ENCODE measurements at places on chromosomes 2 and 18. TPM values are rescaled to one million over a fixed set of nuclear protein-coding genes. Genes with fewer than 3 reads are reported as not detected.

DNA sequence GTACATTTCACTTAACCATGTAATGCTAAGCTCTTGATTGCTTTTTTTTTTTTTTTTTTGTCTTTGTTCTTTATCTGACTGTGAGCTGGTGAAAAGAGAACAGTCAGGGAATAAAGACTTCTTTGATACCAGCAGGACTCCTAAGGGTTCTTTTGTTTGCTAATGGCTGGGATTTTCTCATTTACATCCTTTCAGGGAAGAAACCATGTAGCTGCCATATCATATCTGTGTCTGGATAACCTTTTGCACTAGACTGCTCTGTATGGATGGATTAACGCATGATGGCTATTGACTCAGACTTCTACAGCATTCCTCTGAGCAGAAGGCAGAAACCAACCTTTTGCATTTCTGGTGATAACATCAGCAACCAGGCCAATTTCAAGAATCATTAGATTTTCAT is 504.0 kb downstream of the LRRTM4 start:
- no peak for DNase-seq

DNA sequence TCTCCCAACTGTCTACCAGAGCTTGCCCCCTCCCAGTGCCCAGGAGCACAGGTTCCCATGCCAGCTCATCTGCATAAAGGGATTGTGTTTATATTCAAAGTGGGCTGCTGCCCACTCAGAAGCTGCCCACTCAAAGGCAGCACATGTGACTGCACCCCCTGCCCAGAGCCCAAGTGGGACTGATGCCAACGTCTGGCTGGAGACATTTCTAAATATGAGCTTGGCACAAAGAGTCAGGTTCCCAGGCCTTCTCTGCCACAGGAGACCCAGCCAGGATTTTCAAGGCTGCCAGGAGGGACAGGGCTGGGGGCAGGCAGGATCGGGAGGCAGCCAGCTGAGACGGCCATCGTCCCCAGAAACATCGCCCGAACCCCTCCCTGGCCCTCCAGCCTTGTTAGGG is 67.1 kb downstream of the ZBTB7C start:
- no peak for DNase-seq

DNA sequence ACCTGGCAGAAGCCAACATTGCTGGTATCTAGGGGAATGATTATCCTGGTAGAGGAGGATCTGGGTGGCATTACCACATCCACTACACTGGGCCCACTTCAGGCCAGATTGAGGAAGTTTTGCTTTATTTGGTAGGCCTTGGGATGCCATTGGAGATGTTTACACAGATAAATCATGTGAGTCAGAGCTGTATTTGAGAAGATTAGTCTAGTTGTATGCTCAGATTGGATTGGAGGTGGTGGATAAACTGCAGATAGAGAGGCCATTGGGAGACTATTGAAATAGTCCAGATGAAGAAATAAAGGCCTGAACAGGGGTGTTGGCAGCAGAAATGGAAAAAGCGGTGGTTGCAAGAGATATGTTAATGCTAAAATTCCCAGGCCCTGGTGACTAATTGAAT is 81.5 kb downstream of the EFEMP1 start:
- no peak for DNase-seq

DNA sequence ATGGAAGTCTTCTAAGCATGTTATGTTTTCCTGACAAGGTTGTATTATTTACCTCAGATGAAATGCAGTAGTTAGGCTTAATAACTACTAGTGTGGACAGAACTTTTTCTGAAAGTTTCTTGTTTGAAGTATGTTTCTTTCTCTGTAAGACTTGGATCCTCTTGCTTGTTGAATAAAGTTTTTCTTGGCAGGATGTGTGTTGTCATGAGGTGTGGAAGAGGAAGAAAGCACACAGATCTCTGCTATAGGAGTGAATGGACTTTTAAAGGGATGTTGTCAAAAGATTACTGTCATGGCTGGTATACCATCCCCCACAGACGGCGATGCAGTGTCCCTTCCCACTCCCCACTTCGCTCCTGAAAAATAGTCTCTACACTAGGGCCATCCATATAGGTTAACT is 2.6 kb downstream of the CAB39 start:
- no peak for DNase-seq

GRCh38 chr2:49210191-49210590 is 55.9 kb upstream of the FSHR start:
- DNase-seq, result no peak

- no peak for DNase-seq
These were observed 42.4 kb downstream of the TSHZ1 start for GRCh38 chr18:75253043-75253442.

DNA sequence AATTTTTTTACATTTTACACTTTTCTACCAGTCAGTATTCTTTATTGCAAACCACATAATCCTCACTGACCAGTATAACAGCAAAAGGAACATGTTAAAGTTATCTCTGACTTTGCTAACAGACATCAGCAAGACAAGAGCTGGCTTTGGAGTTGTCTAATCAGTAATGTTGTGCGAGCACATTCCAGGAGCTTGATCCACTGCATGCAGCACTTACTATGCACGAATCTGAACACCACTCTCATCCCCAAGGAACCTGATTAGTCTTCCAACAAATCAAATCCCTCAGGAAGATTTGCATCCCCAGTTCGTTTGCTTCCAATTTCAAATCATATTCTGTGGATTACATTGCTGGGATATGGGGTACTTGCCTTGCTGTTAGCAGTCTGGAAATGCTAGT is 269.3 kb upstream of the EPC2 start:
- no peak for DNase-seq

GRCh38 chr2:124698979-124699565 is 674.0 kb downstream of the CNTNAP5 start:
- no peak for DNase-seq

DNA sequence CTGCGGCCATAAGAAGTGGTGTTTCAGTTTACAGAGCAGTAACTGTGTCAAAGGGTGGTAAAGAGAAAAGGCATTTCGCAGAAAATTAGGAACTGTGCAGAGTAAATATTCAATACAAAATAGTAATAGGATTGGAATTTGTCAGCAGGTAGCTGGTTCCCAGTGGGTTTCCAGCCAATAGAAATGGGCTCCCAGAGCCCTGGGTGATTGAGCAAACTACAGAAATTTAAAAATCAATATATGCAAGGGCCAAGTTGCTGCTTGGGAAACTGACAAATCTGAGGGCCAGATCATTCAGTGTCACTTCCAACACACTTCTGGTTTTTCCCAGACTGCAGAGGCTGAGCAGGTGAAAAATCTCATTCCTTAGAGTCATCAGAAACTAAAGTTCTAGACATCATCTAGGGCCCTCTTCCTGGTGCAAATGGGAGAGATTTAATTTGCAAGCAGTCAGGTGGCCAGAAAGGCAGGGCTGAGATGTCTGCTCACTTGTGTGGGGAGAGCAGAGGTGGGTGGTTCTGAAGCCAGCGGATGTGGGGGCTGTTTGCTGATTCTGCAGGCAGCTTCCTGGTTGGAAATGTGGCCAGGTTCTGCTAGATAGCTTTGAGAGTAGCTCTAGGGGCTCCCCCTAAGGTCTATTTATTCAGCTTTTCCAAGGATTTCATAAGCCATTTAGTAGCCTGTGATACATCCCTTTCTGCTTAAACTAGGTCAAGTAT is 182.4 kb downstream of the NCK2 start:
- DNase-seq, result no peak

GRCh38 chr2:170929686-170930050 is 615 bp downstream of the GORASP2 start:
- peak; percentile 86 for DNase-seq

GRCh38 chr2:169362118-169362893 is at the start of gene LRP2:
LRP2 (minus strand) TSS chr2:169362534; CDS start chr2:169362399, 135 bp downstream.
- DNase-seq, result no peak

DNA sequence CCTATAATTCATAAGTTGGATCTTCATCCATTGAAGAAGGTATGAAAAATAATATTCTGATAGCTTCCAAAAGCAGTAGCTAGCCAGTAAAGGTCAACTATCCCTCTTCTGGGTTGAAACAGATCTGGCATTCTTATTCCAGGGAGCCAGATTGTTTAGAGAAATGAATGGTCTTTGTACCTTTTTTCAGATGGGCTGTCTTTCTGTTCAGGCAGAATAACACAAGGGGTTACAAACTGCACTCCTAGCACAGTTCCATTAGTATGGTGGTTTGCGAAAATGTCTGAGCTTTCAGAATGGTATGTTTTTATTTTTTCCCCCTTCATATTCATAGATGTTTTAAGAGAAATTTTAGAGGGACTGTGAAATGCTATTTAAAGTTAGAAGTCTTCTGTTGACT is 47.5 kb upstream of the TMEM178A start:
- DNase-seq, result no peak

- no peak for DNase-seq
These were observed 75.7 kb downstream of the CHST9 start for GRCh38 chr18:27109451-27109850.

GRCh38 chr2:177028296-177028695 is 184.3 kb upstream of the HNRNPA3 start:
- no peak for DNase-seq

DNA sequence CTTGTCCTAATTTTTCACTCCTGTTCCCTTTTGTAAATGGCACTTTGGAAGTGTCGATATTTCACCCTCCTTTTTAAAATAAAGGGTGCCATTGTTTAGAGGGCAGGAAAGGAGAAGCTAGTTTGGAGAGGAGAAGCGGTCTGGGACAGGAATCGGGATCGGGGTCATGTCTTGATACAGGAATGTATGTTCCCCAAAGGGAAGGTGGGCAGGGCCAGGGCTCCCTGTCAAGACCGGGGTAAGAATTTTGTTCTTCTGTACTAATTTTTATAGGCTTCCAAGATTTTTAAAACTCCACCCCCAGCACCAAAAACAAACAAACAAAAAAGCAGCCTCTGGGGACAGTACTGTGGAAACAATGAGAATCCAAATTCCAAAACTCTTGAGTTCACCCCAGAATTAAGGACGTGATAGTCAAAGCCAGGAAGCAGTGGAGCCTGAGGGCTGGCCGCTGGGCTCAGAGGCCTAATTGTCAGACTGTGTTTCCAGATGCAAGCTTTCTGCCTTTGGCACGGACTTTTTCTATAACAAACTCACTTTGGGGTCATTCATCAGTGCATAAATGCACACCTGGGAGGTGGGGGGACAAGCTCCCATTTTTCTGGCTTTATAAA is 250.4 kb upstream of the SIX2 start:
- no peak for DNase-seq

- no peak for DNase-seq
These were observed 555.6 kb downstream of the CCDC85A start for GRCh38 chr2:56739413-56739812.

- no peak for DNase-seq
These were observed 43.7 kb upstream of the SEMA4C start for GRCh38 chr2:96913398-96914202.

DNA sequence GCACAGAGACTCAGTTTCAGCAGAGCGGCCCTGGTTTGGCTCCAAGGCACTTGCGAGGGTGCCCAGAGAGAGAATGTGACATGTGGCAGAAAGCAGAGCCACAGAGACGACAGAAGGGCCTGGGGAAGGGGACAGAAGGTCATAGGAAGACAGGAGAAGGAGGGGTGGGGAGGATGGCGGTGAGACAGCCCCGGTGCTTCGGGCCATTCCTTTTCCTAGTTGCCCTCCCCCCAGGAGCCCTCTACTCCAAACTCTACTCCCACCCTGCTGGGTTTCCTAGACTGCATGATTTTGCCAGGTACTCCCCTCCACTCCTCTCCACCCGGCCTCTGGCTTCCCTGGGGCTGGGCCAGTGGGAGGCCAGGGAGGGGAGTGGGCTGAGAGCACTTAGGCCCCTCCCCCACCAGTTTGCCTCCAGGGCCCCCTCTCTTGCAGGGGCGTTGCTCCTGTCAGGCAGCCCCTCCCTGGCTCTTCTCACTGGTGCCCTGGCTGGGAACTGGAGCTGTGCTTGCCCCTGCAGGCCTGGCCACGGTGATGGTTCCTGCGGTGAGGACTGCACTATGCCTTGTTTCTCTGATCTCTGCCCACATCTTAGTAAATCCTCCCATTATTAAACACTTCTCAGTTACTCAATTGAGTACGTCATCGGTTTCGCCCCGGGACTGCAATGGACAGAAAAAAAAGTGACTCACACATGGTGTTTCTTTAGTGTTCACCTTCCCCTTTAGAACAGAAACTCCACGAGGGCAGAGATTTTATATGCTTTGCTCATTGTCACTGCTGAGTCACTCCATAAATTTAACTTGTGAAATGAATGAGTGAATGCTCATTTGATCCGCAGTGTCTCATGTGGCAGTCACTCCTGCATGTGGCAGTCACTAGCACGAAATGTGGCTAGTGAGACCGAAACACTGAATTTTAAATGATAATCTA is 58.7 kb upstream of the SP3 start:
- DNase-seq, result peak; percentile 83

- DNase-seq, result no peak
These were observed 97.7 kb upstream of the CAB39 start for GRCh38 chr2:230614913-230615332.

DNA sequence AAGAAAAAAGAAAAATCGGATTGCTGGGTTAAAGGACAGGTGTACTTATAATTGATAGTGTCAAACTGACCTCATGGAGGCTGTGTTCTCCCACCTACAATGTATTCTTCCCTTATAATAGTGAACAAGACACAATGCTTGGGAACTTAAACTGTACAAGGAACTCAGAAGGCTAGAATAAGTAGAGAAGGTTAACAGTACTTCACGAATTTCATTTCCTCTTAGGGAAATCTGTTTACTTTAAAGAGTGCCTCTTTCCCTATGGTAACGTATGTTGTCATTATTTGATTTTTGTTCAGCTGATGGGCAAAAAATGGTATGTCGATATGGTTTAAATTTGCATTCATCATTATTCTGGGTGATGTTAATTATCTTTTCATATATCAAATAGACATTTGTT is 9.2 kb upstream of the HK2 start:
- no peak for DNase-seq

Gene PJVK
- total RNA-seq, result 6.6 TPM

Gene CNGA3
- total RNA-seq, result not detected

Gene KHK
- 4.0 TPM for total RNA-seq

Gene SLC38A11
- total RNA-seq, result 0.32 TPM

Gene ACVR1C
- 0.72 TPM for total RNA-seq

Gene CTAGE1
- total RNA-seq, result not detected

Gene LAMA3
- 173 TPM for total RNA-seq

Gene FSIP2
- total RNA-seq, result 6.9 TPM

All from lower leg skin (tissue), 4 donors.